Activated CD4-positive, alpha-beta memory T cell treated with anti-CD3 and anti-CD28 coated beads for 36 hours (primary cell): ENCODE measurements at places on chromosomes 5 and 9. TPM values are rescaled to one million over a fixed set of nuclear protein-coding genes. Genes with fewer than 3 reads are reported as not detected.
A peak's percentile ranks its signal among the peaks of the same experiment; 100 is the strongest.

GRCh38 chr9:91089405-91090129 lies 272.2 kb downstream of the AUH start:
- DNase-seq, result peak; percentile 45

DNA sequence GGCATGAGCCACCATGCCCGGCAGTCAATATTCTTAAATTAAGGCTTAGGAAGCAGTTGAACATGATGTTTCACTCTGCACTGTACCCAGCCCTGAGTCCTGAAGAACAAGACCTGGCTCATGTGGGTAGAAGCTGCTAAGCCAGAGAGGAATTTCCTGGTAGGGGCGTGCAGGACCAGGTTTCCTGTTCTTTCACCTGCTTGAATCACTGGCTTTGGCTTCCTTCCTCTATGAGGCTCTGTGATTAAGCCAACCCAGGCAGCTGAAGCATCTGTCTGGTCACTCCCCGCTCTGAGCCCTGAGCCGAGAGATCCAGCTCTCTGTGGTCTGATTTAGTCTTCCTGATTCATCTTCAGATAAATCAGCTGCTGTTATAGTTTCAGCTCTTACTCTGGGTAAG lies 29.1 kb downstream of the CFAP77 start:
- no peak for DNase-seq

The ECM2 gene
- total RNA-seq, result not detected

GRCh38 chr9:15416880-15417279 lies 5.8 kb upstream of the SNAPC3 start:
- peak; percentile 48 for DNase-seq

DNA sequence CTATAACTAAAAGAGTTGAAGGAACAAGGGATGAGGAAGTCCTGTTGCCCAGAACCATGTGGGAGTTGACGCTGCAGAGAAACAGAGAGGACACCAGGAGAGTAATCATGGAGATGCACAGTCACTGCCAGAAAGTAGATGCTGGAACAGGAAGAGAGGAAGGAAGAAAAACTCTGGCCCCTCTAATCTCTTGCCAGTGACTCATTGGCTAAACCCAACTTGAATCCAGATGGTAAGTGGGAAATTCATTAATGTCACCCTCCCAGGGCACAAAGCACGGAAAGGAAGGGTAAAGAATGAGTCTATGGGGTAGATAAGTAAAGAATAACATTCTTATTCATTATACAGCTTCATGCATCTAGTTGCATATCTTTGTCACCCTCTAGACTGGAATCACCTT lies 631.9 kb downstream of the PRELID2 start:
- DNase-seq, result no peak

The ACTBL2 gene
- not detected for total RNA-seq
